Chondrocyte (in vitro differentiated cells): ENCODE measurements at places on chromosomes 1 and 21.

DNA sequence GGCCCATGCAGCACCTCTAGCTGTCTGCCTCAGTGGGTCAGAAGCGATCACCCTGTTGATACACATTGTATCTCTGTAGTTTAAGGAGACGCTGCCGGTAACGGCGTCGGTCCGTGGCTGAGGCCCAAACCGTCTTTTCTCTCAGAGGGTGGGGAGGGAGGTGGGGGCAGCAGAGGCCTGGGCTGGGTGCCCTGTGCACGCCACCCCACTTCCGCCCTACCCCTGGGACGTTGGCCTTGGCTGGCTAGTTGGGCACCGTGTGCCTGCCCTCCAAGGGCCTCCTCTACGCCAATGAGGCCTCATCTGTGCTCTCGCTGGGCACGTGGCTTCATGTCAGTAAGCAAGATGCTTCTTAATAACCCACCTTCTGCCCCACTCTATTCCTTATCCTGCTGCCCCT is 9.4 kb downstream of the ZC3H12A start:
- DNase-seq = no peak

- no peak for DNase-seq
Observed at GRCh38 chr1:114153261-114154145, at the start of gene SYT6. Gene SYT6 (minus strand): TSS chr1:114153869. CDS start chr1:114153772, 97 bp downstream.

DNA sequence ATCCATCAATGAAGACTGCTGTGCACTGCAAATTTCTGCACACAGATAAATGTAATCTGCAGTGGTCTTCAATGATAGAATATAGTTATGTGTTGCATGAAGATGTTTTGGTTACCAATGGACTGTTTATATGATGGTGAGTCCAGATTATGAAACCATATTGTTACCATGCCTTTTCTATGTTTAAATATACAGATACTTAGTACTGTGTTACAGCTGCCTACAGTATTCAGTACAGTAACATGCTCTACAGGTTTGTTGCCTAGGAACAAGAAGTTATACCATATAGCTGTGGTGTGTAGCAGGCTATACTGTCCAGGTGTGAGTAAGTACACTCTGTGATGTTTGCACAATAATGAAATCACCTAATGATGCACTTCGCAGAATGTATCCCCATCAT is 40.8 kb downstream of the SORT1 start:
- no peak for DNase-seq

DNA sequence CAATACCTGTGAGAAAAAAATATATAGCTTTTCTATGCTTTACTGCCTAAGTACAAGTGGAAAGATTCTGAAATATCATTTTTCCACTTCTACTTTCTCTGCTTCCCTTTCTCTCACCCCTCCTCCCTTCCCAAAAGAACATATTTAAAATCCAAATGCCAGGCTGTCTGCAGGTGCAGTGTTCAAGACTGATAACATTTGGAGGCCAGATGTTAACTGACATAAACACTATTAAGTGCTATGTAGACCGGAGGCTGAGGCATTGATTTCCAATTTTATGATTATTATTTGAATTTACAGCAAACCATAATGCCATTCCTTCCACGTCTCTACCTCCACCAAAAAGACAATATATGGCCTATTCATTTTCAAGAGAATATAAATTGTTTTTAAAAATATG is 296.9 kb upstream of the SGIP1 start:
- no peak for DNase-seq

- DNase-seq = no peak
Observed at GRCh38 chr21:35023396-35024070, 25.6 kb downstream of the RUNX1 start.

DNA sequence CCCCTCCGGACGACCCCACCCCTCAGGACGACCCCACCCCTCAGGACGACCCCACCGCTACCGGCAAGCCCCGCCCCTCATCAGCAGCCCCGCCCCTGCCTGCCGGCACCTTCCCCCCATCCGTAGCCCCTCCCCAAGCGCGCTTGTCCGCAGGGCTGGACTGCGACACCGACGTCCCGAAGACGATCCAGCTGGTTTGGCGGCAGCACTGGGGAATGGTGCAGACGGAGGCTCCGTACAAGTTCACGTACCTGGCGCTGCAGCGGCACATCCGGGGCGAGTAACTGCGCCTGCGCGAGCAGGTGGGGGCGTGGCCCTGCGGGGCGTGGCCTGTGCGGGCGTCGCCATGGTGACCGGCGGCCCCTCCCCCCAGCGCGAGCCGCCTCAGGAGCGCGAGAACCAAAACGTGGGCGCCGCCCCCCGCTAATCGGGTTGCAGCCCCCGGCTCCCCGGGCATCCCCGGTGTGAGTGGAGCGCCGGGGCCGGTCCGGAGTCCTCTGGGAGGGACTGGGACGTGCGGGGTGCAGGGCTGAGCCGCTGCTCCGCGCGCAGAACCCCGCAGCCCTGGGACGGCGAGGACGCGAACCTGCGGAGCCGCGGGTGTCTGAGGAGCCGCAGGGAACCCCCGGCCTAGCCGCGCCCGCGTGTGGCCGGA is 4.9 kb downstream of the RNF223 start:
- DNase-seq = no peak

- no peak for DNase-seq
Observed at GRCh38 chr1:179831225-179831624, 46.4 kb downstream of the TOR1AIP2 start.

- no peak for DNase-seq
Observed at GRCh38 chr1:20281801-20282200, 8.9 kb upstream of the VWA5B1 start.
